ENCODE measurements at places on chromosomes 3 and 15. TPM values are rescaled to one million over a fixed set of nuclear protein-coding genes. Genes with fewer than 3 reads are reported as not detected.

SEC61A1 gene
- total RNA-seq: 403 TPM

GOLGA8T gene
- not detected for total RNA-seq

COL6A5 gene
- total RNA-seq: under 0.01 TPM

LNP1 gene
- 5.8 TPM for total RNA-seq

ADAMTS17 gene
- total RNA-seq: 0.11 TPM

CNTN4 gene
- total RNA-seq: 1.00 TPM

DGKG gene
- total RNA-seq: 6.3 TPM

C3orf80 gene
- 4.9 TPM for total RNA-seq

MYLK gene
- 611 TPM for total RNA-seq

APBA2 gene
- total RNA-seq: 10.7 TPM

GRK7 gene
- under 0.01 TPM for total RNA-seq

CDCP1 gene
- total RNA-seq: 27.7 TPM

SETD5 gene
- 61.9 TPM for total RNA-seq

ECE2 gene
- total RNA-seq: not detected

CCR5 gene
- total RNA-seq: not detected

SPRED1 gene
- total RNA-seq: 56.8 TPM

BOC gene
- total RNA-seq: 16.6 TPM

GADL1 gene
- total RNA-seq: under 0.01 TPM

ZKSCAN7 gene
- total RNA-seq: 7.4 TPM

PXK gene
- 45.3 TPM for total RNA-seq

ANKUB1 gene
- not detected for total RNA-seq

BUB1B gene
- total RNA-seq: 16.2 TPM

CFAP100 gene
- total RNA-seq: not detected

SAMMSON gene
- 0.25 TPM for total RNA-seq

SCAMP5 gene
- total RNA-seq: 0.44 TPM

HGD gene
- not detected for total RNA-seq

XYLB gene
- total RNA-seq: 5.4 TPM

TM4SF1 gene
- 287 TPM for total RNA-seq

RASL12 gene
- 4.1 TPM for total RNA-seq

ANKRD34C gene
- not detected for total RNA-seq

COL8A1 gene
- total RNA-seq: 62.4 TPM

TMEM207 gene
- not detected for total RNA-seq

SLCO3A1 gene
- 4.2 TPM for total RNA-seq

CLCN2 gene
- 4.1 TPM for total RNA-seq

IQCF5 gene
- total RNA-seq: not detected

SI gene
- total RNA-seq: not detected

PFKFB4 gene
- total RNA-seq: 14.4 TPM

CYP1A2 gene
- not detected for total RNA-seq

SST gene
- not detected for total RNA-seq

PSTPIP1 gene
- 0.11 TPM for total RNA-seq

CHRNA3 gene
- total RNA-seq: not detected

HCN4 gene
- not detected for total RNA-seq

TP63 gene
- total RNA-seq: under 0.01 TPM

CPLX3 gene
- not detected for total RNA-seq

CAV3 gene
- not detected for total RNA-seq

SNX22 gene
- 0.87 TPM for total RNA-seq

WNT7A gene
- total RNA-seq: not detected

CCR3 gene
- not detected for total RNA-seq

LRRC31 gene
- not detected for total RNA-seq

TRIM42 gene
- not detected for total RNA-seq

All from uterine smooth muscle cell (primary cell).